ENCODE measurements at places on chromosomes 16 and 17.

GRCh38 chr17:10754861-10755591 is 25.2 kb upstream of the TMEM220 start:
- DNase-seq, result no peak

- no peak for DNase-seq
These were observed 22.5 kb downstream of the ELAC2 start for GRCh38 chr17:12995106-12995895.

DNA sequence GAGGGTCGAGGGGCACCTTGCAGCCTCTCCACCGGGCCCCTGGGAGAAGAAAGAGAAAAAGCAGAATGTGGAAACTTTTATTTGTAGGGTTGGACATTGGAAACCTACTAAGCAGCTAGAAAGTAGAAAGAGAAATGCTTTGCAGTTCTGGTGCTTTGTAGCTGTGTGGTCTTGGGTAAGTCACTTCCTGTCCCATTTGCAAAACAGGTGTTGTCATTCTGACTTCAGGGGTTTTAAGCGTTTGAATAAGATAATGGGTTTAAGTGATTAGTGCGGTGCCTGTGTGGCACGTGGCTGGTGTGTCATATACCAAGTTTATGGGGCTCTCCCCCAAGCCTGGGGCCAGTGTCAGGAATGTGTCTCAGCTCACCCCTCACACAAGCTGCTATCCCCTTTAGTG is 1.6 kb downstream of the CA4 start:
- no peak for DNase-seq

DNA sequence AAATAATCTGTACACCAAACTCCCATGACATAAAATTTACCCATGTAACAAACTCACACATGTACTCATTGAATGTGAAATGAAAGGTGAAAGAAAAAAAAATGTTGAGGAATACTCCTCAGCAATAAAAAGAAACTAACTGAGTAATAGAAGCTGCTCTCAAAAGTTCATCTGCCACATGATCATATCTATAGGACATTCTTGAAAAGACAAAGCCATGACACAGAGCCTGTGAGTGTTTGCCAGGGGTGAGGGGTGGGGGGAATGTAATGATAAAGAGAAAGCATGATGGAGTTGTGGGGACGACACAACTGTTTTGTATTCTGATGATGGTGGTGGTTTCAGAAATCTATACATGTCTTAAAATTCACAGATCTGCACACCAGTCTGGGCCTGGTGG is 52.2 kb upstream of the TMC5 start:
- no peak for DNase-seq

DNA sequence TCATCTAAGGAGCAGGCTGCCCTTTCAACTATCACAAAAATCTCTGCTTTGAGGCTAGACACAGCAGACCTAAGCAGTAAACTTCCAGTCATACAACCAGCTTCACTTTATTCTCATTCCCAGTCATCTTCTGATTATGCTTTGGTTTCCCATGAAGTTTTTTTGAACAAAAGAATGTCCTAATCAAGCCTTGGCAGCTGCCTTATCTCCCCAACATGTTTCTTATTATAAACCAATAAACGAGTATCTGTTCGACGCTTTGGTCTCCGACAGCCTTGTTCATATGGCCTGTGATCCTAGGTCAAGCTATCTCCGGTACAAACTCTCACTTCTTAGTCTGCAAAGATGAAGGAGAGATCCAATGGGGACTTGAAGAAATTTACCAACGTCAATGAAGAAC is 47.4 kb upstream of the CDYL2 start:
- DNase-seq, result no peak

DNA sequence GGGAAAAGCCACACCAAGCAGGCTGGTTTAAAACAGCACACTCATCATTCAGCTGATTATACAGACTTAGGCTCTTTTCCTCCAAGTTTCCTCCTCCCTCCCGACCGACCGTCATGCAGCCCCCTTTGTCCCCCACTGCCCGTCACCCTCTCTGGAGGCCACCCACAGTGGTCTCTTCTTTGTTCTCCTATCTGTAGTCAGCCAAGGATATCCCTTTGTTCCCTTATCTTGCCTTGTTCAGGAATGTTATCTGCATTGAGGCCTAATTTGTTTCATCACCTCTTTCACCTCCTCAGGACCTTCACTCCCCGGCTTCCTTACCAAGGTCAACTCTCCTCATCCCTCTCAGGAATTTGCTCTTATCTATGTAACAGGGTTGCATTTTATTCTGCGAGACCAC is 186.4 kb upstream of the CDH13 start:
- no peak for DNase-seq

DNA sequence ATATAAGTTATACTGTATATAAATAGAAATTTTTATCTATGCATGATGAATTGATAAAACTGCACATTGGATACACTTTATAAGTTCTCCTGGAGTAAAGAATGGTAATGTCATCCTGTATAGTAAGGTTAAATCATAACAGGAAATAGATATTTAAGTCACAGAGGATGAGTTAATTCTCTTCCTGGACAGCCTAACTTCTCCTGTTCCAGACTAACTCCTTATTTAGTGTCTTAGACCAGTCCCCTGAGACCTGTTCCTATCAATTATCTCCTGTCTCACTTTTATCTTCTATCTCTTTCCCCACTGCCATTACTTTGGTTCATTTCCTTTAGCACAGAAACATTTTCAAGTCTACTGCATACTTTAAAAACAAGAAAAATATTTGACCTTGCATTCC is 46.5 kb downstream of the SSH2 start:
- no peak for DNase-seq

GRCh38 chr17:72301887-72302286 is 181.1 kb downstream of the SOX9 start:
- no peak for DNase-seq
